Esophagus squamous epithelium (tissue), 5 donors: ENCODE measurements at places on chromosomes 6 and 20.

DNA sequence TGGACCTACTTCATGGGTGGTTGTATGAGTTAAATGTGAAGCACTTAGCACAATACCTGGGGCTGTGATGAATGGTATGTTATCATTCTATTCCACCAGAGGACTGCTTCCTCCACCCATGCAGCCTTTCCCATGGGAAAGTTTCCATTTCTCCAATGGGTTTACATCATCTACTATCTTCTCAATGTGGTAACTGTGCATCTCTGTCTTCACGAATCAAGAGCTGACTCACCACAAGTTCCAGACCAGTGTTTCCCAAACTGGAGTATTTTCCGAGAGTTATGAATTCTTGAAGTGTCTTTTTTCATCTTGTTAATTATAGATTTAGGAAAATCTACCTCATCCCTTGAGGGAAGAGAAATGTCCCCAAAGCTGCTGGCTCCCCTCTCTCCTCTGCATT lies 182.8 kb downstream of the UNC5CL start:
- DNase-seq, result no peak

DNA sequence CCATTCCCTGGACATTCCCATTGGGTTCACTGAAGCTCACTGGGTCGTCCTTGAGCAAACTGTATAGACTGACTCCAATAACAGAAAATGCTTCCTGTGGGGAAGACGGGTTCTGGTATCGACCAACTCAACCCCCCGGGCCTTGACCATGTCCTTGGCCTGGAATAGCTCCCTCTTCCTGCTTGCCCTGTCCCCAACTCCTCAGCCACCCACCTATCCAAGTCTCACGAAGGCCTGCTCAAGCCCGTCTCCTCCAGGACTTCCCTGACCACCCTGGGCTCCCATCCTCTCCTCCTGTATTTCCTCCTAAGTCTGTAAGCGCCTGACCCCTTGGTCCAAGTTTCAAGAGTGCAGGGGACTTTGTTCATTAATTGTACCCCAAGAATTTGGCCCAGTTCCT lies 2.8 kb upstream of the HMGA1 start:
- no peak for DNase-seq

DNA sequence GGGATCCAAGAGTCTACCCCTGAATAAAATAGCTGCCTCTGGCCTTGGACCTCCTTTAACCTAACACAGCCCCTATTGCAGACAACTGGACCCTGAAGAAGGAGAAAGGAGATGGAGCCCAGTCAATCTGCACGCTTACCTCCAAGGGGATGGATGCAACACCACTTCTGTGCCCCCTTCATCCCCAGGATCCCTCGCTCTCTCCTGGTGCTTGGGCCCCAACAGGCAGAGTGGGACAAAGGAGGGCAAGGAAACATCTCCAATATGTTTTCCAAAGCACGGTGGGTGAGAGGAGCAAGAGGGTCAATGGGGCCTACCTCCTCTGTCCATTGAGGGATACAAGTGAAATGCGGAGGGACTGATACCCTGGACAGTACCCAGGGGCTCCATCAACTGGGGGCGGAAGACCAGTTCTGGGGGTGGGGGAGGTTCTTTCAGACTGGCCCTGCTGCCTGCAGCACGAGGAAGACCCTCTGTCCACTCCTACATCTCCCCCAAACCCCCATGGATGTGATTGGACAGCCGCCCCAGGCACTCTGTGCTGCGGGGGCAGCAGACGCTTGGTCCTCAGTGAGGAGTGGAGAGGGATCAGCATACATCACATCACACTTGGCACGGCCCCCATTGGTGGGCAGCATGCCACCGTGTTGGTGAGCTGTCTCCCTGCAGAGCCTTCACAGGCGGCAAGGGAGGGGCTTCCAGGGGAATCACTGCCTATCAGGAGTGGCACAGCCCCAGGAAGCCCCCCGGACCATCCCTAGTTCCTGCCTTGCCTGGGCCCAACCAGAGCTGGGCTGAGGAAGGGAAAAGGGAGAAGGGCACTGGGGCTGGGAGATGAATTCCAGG lies 70.6 kb downstream of the MRPL14 start:
- no peak for DNase-seq

- no peak for DNase-seq
These were observed 43.0 kb downstream of the PRDM1 start for GRCh38 chr6:106128981-106129781.

- no peak for DNase-seq
These were observed 29.2 kb downstream of the SLC22A23 start for GRCh38 chr6:3427687-3428085.

- no peak for DNase-seq
These were observed 7.9 kb downstream of the AARS2 start for GRCh38 chr6:44305200-44305725.

DNA sequence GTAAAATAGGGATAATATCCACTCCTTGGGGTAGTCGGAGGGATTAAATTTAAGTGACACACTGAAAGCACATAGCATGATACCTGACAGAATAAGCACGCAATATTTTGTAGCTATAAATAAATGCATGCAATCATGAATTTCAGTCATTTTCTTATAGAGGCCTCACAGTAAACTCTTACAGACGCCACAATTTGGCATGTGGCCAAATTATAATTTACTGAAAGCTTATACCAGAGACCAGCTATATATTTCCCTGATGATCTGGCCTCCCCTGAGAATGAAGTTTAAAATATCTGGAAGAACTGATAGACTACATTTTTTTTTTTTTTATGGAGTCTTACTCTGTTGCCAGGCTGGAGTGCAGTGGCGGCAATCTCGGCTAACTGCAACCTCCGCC lies 40.9 kb downstream of the QRSL1 start:
- DNase-seq, result no peak

GRCh38 chr6:41689171-41690008 lies 46.0 kb downstream of the TFEB start:
- no peak for DNase-seq

- DNase-seq, result no peak
These were observed 25.6 kb upstream of the MC3R start for GRCh38 chr20:56222945-56223344.

DNA sequence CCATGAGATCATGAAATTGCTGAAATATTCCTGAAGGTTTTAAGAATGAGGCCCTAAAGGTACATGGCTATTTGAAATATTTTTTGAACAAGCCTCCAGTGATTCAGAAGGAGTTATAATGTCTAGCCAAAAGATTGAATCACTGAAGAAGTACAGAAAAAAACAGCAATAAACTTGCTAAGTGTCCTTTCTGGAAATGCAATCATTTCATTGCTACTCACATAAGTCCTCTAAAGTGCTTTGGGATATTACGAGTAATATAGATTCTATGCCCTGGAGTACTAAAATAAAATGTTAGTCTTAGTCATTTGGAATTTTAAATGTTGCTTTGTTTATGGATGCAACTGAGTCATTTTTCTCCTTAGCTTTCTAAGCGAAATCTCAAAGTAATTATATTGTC lies 32.7 kb downstream of the CENPW start:
- DNase-seq, result no peak

- DNase-seq, result no peak
These were observed 179.2 kb upstream of the KHDRBS2 start for GRCh38 chr6:62465206-62465605.
